AG09309 (cell line): ENCODE measurements at places on chromosomes 4 and X.

- peak; percentile 53 for DNase-seq
These were observed 108.3 kb upstream of the ARSJ start for GRCh38 chr4:114087596-114088230.

DNA sequence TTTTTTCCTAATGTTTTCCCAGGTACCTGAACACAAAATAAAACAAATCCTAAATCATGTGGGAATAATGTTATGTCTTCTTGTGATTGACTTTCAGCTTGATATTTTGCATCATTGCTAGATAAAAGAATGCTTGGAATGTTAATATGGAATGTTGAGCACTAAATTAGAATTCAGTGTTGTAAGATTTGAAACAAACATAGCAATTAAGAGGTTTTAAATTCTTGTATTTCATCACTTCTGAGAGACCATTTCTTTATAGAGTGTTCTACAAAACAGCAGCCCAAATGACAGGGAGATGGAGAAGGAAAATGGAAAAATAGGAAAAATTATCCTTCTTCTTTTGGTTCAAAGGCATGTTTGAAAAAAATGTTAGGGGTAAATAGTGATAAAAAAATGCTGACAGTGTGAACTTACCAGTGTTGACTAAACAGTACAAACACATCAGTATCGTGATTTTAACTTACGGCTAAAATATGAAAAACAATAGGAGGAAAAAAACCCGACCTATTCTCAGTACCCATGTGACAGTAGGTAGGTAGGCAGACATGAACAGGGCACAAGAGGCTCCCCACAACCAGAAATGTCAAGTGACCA is 102.6 kb upstream of the PDE5A start:
- DNase-seq: no peak

DNA sequence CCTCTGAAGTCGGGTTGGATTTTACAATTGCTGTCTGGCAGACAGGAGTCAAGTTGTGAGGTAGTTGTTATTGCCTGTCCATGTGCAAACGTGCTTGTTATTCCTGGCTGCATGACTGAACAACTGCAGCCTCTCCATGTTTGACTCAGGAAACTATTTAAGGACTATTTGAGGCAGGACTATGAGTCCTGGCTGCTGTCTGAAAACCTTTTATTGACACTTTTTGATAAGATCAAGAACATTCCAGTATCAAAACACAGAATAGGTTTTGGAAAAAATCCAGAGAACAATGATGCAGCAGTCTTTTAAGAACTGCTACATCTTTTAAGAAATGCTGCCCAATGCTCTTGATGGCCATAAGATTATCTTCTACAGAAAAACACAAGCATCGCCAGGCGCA is 10.0 kb upstream of the SPRY1 start:
- no peak for DNase-seq

- DNase-seq: no peak
These were observed 85.3 kb downstream of the ABLIM2 start for GRCh38 chr4:8073206-8073863.

DNA sequence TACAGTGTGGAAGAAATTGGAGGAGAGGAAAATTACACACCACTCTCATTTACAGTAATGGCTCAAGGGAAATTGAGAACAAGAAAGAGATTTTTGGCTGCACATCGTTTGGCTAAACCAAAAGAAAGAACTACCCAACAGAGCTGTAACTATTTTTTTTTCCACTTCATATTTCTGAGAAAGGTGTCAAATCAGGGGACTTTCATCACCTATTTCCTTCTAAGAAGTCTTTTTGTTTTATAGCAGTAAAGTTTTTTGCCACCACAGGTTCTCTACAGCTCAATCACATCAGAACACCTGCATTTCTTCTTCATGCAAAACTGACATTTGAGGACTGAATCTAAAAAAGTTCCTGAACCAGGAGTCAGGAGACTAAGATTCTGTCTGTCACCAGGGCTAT is 57.5 kb upstream of the TNIP3 start:
- no peak for DNase-seq

DNA sequence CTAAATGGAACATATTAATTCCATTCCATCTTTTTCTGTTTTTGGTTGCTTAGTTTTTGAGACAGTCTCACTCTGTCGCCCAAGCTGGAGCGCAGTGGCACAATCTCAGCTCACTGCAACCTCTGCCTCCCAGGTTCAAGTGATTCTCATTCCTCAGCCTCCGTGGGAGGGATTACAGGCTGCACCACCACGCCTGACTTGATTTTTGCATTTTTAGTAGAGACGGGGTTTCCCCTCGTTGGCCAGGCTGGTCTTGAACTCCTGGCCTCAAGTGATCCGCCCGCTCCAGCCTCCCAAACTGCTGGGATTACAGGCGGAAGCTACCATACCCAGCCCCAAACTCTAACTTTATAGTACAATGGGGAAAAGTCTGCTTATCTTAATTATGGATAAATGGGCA is 11.2 kb downstream of the HNRNPD start:
- no peak for DNase-seq

GRCh38 chr4:169385376-169385775 is 114.6 kb upstream of the SH3RF1 start:
- DNase-seq: no peak

- DNase-seq: no peak
These were observed 6.2 kb upstream of the AFF1 start for GRCh38 chr4:86928400-86929255.

DNA sequence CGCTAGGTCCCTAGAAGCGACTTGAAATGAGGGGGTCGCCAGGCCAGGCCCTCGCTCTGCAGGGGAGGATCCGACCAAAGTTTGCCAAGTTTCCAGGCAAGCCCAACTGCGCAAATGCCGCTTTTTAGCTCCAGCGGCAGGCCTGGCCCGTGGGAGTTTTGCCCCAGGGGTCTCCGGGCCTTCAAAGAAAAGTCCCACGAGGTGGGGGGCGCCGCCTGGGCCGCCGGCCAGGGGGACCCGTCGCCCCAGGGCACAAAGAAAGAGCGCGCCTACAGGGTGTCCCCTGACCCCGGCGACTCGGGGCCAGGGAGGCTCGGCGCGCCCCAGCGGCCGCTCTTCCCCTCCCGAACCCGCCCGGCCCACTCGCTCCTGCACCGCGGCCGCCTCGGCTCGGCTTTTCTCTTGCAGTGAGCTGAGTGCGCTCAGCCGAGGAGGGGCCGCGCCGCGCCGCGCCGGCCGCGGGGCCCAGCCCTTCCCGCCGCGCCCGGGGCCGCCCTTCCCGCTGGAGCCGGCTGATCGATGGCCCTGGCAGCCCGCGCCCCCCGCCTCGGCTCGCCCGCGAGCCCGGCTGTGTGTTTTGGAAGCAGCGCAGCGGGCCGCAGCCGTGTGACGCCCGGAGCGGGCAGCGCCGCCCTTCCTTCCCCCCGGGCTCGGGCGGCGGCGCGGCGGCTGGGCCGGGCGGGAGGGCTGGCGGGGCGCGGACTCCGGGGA is 754 bp upstream of the KLF3 start:
- DNase-seq: peak; percentile 40

GRCh38 chrX:56343664-56344063 is 111.5 kb downstream of the KLF8 start:
- no peak for DNase-seq

DNA sequence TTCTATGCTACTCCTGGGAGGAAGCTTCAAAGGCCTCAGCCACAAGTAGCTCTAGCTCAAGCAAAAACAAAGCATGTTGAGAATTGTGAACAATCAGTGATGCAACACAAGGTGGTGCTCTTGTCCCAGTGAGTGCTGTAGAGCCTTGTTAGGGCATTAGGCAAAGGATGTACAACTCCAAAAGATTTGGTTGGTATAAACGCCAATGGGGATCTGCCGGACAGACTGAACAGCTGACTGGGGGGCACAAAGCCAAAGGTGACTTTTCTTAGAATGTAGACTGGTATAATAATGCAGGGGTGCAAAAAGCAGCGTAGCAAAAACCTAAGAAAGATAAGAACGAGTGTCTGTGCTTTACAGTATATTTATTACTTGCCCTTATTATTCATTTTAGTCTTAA is 62.6 kb upstream of the ALB start:
- peak; percentile 13 for DNase-seq

DNA sequence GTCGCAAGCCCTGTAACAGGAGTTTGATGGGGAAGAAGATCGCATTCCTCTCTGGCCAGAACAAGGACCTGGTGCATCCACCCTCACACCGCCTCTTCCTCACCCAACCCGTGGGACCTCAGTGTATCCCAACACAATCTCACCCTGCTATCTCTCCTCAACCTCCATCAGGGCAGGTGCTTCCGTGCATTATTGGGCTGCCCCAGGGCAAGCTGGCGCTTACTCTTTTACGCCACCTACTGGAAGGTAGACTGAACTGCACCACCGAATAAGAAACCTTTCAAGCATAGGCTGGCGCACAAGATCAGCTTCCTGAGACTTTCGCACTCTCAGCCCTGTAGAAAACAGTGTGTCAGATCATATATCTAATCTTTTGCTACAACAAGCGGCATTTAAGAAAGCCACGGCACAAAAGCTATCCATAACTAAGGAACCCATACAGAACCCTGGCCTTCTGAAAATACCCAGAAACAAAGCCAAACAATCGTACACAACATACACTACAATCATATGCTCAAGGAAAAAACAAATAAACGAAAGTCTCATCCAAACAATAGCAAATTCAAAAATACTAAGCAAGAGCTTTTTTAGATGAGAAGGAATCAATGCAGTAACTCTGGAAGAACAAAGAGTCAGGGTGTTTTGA is 209.3 kb downstream of the UGT8 start:
- DNase-seq: no peak
